ENCODE measurements at places on chromosomes 3 and 15.

- DNase-seq = peak; percentile 48
Observed at GRCh38 chr15:48463366-48463880, 132.2 kb downstream of the DUT start.

GRCh38 chr15:66912441-66912840, 153.0 kb upstream of the SMAD3 start:
- no peak for DNase-seq

GRCh38 chr3:20743553-20744321, 557.7 kb upstream of the SGO1 start:
- DNase-seq = no peak

GRCh38 chr15:67897646-67898339, 57.9 kb upstream of the RNU6-1 start:
- DNase-seq = no peak

DNA sequence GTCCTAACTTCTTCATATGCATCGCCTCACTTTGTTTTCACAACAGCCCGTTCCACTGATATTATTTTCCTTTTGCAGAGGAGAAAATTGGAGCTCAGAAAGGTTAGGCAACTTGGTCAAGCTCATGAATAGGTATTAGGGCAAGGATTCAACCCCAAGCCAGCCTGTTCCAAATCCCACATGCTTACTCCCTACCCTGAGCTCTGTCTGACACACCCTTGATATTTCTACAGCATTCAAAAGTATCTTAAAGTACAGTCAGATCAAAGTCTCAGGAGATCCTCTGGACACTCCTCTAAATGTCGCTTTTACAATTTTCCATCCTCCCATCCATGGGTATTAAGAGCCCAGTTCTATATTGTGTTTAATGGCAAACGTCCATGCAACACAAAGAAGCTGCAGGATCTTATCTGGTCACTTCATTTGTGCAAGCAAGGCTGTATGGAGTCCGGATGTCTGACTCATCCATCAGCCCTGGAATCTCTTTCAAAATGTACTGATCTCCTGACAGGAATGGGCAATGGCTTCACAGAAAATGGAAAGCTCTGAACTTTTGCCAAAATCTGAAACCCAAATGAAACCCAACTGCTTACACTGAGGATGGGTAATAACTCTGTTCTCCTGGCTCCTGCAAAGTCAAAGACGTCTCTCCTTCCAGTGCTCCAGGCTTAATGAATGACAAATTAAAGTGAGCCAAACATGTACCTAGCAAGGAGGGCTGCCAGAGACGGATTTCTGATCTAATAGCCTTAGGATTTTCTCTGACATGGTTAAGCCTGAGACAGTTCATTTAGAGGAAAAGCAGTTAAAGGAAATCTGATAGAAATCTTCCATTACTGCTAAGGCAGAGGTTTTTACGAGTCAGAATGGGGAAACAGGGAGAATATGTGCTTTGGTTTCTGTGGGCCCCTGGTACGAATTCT, 230.9 kb upstream of the RORA start:
- DNase-seq = peak; percentile 87

GRCh38 chr3:72353236-72354128, 494.8 kb downstream of the SHQ1 start:
- peak; percentile 39 for DNase-seq

DNA sequence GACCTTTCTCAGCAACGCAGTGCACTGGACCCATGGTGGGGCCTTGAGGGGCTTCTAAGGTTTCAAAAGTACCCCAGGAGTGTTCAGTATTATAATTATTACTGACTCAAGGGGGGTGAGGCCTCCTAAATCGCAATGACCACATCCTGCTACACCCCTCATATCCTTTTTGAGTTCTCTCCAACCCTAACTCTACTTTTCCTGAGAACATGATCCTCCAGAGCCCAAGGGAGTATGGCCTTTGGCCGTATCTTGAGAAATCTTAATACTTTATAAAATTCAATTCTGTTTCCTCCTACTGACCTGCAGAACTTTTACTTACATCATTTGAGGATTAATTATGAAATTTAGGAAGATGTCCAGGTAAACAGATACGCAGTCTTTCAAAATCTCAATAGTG, 30.4 kb upstream of the RARRES1 start:
- DNase-seq = peak; percentile 66

GRCh38 chr3:42906070-42906847, at the start of gene ZNF662:
TSS of gene ZNF662 (plus strand) at chr3:42906142. CDS start at chr3:42908115, 1,973 bp downstream.
- DNase-seq = peak; percentile 26

DNA sequence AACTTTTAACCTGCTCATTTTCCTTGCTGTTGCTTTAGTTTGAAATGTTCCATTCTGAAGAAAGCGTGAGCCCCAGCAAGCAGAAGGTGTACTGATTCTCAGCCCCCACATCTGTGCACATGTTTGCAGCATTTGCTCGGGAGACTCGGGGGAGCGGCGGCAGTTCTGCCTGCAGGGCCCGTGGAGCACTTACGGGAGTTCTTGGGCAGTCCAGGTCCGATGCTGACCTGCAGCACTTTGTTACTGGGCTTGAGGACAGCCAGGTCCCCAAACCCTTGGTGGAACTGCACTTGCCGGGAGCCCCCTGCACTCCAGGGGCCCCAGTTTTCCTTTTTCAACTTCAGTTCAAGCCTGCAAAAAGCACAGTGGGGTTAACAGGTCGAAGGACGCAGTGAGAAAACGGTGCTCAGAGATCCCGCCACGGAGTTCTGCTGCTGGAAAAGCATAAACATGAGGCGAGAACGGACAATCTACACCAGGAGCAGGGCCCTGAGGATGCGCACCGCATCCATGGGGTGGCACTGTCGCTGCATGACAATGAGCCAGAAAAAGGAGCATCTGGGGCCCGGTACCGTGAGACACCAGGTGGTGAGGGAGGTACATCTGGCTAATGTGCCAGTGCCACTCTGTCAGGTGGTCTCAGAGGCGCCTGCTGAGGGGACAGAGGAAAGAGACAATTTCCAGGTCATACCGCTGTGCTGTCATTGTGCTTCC, 45.6 kb upstream of the LDHAL6B start:
- DNase-seq = no peak

GRCh38 chr3:171984883-171985282, 54.5 kb upstream of the FNDC3B start:
- DNase-seq = peak; percentile 24

DNA sequence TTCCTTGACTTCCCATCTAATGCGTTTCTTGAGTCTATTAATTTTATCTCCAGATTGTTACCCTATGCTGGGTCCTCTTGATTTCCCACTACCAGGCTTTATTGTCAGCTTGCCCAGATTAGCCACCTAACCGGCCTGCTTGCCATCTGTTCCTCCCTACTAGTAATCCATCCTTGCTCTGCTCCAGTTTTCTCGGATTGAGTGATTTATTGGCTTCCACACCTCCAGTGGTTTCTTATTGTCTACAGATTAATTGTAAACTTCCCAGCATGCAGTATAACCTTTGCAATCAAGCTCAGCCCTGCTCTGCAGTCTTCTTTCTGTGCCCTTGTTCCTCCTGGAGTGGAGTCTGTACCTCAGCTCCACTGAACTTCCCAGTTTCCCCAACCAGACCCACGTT, 63.4 kb downstream of the ARHGEF26 start:
- DNase-seq = no peak

DNA sequence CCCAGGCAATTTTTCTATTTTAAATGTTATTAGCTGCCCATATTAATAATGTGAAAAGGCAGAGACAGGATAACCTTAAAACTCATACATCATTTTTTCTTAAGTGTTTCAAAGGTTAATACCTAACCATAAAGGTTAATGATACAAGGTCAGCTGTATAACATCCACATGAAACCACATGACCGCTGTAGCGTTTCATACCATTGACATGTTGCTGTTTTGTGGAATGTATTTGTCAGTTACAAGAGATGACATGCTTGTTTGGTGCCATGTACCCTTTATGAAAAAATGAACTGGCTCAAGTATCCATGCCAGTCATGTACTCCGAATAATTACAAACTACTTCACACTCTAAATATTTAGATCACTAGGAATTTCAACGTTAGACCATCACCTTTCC, 207.4 kb downstream of the FMN1 start:
- DNase-seq = no peak

DNA sequence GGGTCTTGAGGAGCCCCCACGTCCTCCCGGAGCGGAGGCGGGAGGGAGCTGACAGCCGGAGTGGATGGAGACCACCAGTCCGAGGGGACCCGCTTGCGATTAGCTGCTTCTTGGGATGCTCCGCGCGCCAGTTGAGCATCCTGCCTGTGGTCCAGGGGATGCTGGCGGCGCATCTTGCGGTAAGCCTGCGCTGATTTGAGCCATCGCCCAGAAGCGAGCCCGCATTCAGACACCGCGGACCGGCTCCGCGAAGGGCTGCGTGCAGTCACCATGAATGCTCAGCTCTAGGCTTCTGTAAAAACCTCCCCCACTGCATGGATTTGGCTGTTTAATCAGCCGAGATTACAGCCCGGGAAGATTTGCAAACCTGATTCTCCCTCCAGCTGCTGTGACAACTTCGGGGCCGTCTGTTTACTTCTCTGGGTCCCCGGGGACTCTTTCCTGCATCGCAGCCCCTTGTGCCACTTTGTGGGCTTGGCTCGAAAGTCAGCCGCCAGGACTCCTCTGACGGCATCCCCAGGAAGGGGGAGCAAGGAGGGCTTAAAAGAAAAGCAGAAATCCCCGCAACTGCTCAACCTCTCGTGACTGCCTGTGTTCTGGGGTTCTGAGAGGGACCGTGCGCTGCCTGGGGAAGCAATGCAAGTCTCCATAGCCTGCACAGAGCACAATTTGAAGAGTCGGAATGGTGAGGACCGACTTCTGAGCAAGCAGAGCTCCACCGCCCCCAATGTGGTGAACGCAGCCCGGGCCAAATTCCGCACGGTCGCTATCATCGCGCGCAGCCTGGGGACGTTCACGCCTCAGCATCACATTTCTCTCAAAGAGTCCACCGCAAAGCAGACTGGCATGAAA, 171.1 kb downstream of the KCNAB1 start:
- peak; percentile 19 for DNase-seq

- DNase-seq = peak; percentile 99
Observed at GRCh38 chr3:30578479-30578878, 27.9 kb upstream of the TGFBR2 start.

- no peak for DNase-seq
Observed at GRCh38 chr3:74751775-74752174, 137.3 kb upstream of the CNTN3 start.

GRCh38 chr15:93476491-93477177, 387.6 kb upstream of the RGMA start:
- no peak for DNase-seq

DNA sequence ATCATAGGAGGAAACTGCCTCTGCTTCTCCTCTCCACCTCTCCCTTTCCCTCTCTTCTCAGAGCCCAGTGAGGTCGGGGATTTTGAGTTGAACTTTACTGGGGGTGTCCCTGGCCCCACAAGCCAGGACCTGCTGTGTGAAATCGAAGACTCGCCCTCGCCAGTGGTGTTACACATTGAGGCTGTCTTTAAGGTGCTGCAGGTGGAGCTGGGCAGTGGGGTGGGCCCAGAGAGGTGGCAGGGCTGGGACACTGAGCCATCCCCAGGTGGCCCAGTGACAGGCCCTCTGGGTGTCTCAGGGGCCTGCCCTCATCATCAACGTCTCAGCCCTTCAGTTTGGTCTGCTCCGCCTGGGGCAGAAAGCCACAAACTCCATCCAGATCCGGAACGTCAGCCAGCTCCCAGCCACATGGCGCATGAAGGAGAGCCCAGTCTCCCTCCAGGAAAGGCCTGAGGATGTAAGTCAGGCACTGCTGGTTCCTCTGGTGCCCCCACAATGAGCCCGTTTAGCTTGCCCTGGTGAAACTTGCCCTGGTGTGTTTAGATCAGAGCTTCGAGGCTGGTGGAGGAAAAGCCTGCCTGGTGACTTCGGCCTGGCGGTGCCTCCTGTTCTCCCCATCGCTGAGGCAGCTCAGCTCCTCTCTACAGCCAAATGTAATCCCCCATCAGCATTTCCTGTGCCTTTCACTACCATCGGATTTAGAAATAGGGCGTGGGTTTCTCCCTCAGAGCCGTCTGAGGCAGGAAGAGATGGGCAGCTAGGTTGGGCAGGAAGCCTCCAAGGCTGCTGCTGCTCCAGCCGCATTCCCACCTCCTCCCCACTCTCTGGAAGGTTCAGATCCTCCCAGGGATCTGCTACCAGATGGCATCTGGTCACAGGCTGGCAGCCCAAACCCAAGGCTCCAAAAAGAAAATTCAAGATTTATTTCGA, 39.2 kb downstream of the ACAA1 start:
- DNase-seq = no peak

DNA sequence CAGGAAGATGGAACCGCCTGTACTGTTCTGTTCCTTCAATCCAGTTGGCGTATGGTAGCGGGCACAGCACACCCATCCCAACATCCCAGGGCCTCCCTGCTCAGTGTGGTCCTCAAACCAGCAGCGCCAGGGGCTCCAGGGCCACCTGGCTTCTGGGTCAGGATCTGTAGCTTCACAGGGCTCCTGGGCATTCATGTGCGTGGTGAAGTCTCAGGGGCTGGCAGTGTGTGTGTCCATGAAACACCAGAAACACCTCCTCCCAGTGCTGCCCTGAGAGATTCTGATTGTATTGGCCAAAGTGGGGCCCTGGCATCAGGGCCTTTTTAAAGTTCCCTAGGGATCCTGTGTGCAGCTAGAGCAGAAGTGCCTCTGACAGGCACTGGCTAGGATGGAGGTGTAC, 42.1 kb downstream of the ABTB1 start:
- no peak for DNase-seq

- no peak for DNase-seq
Observed at GRCh38 chr3:158559504-158559903, 11.5 kb upstream of the MLF1 start.

DNA sequence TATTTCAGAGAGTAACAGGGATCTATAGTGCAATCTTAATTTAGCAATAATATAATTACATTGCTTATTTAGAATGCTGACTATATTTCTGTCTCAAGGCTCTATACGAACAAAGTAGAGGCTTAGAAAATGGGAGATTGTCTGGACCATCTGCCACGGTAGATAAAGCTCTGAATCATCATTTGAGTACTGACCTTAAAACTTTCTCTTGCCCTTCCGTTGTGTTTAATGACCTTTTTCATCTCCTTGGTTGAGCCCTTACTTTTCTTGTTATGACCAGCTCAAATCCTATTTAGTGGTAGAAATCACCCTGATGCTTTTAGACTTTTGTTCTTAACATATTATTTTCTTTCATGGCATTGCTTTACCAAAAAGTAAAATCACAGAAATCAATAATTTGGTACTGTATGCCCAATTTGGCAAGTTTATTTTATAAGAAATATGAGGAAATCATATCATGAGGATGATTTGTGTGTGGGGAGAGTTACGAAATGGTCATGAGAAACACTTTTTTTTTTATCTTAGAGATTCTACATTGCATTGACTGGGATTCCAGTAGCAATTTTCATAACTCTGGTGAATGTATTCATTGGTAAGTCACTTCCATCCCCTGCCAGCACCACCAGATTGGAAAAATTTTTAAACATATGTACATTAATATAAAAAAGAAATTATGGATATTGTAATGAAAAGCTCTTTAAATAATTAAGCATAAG, 11.0 kb downstream of the NDUFB5 start:
- DNase-seq = peak; percentile 7

- DNase-seq = no peak
Observed at GRCh38 chr15:81768773-81769172, 277.0 kb downstream of the MEX3B start.

GRCh38 chr15:49990835-49991545, 128.0 kb downstream of the ATP8B4 start:
- peak; percentile 25 for DNase-seq

All from fibroblast of mammary gland (primary cell).